ENCODE measurements at places on chromosomes 5 and 9. TPM values are rescaled to one million over a fixed set of nuclear protein-coding genes. Genes with fewer than 3 reads are reported as not detected.

DNA sequence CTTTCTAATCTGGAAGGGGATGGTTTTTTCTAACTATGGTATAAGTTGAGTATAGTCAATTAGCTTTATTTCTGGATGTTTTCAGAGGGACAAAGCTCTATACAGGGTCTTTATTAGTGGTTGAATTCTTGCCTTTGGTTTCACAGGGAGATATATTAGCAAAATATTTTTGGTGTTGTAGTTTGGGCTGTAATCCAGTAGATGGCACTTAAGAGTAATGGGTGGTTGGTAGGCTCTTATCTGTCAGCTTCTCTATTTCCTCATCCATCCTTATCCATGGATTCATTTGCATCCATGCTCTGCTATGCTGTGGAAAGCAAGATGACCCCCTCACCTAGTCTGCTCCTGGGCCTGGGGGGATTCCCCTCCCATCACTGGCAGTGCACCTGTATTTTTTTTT is 363.6 kb upstream of the CYLC2 start:
- DNase-seq: no peak

GRCh38 chr9:111994831-111995458 is 98.3 kb downstream of the UGCG start:
- peak; percentile 33 for DNase-seq

GRCh38 chr9:128314697-128315096 is 7.5 kb downstream of the TRUB2 start:
- no peak for DNase-seq

DNA sequence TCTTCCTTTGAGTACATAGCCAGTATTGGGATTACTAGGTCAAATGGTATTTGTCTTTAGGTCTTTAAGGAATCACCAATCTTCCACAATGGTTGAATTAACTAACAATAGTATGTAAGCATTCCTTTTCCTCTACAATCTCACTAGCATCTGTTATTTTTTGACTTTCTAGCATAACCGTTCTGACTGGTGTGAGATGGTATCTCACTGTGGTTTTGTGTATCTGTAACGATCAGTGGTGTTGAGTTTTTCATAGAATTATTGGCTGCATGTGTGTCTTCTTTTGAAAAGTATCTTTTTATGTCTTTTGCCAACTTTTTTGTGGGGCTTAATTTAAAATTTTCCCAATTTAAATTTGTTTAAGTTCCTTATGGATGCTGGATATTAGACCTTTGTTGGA is 81.5 kb upstream of the ASTN2 start:
- no peak for DNase-seq

GRCh38 chr5:86665984-86666760 is 48.4 kb downstream of the COX7C start:
- DNase-seq: no peak

DNA sequence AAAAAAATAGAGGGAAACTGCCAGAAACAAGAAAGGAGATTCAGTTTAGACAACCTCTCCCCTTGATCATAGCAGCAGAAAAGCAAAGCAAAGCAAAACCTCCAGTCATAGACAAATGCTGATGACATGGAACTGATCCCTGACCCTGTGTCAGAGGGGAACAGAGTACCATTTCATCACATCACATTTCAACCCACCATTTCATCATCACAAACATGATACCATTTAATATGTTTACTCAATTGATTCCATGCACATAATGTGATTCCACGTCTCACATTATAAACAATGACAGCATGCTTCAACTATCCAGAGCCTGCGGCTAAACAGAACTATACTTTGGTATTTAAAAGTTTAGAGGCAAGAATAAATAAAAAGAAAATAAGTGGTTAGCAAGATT is 28.7 kb upstream of the ACOT12 start:
- no peak for DNase-seq

GRCh38 chr9:129202613-129203555 is 24.8 kb upstream of the IER5L start:
- DNase-seq: peak; percentile 78

GRCh38 chr9:13597004-13597403 is 317.5 kb upstream of the MPDZ start:
- DNase-seq: no peak

Gene CDHR2
- polyA plus RNA-seq: 26.1 TPM

Gene SLC25A2
- not detected for polyA plus RNA-seq

Gene SCGB3A2
- polyA plus RNA-seq: 0.95 TPM

DNA sequence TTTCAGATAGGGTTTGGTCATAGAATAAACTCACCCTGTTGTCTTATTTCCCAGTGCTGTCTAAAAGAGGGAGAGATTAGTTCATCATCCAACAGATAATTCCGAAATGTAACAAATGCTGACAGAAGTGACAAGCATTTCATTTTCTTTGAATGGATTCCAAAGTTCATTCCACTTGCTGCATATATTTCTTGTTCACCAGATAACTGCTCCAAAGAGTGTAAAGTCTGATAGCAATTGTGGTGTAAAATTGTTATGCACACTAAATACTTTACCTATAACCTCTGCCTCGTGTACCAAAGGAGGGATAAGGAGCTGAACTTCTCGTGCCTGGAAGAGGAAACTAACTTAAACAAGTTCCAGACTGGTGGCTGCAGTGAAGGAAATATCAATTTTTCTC is 290.0 kb upstream of the ADAMTSL1 start:
- DNase-seq: no peak

GRCh38 chr5:74201334-74202081 is 439.0 kb downstream of the ENC1 start:
- no peak for DNase-seq

GRCh38 chr5:12102151-12102550 is 197.9 kb upstream of the CTNND2 start:
- no peak for DNase-seq

GRCh38 chr5:81948349-81948748 is 23.5 kb upstream of the ATG10 start:
- DNase-seq: no peak

Gene PCDHA11
- polyA plus RNA-seq: 0.05 TPM

Gene LEAP2
- 8.0 TPM for polyA plus RNA-seq

- DNase-seq: no peak
Measured at GRCh38 chr5:149410071-149410470, 31.0 kb upstream of the IL17B start.

Gene SNX2
- 144 TPM for polyA plus RNA-seq

DNA sequence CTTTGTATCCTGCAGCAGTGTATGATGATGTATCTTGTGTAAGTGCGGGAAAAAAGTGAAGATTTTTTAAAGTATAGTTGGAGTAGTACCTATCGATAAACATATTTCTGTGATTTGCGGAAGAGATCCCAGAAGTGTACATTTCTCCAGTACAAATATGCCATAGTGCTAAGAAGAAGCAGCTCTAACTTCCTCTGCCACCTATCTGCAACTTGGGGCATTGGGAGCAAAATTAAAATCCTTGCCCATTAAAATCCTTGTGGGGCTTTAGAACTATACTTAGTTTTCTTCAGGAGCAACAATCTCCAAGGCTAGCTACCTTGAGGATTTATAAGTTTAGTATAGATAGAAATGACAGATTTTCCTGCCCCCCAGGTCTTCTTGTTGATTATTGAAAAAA is 123.7 kb downstream of the VCAN start:
- no peak for DNase-seq

- peak; percentile 94 for DNase-seq
Measured at GRCh38 chr5:181191526-181192336, 13.3 kb downstream of the TRIM7 start.

DNA sequence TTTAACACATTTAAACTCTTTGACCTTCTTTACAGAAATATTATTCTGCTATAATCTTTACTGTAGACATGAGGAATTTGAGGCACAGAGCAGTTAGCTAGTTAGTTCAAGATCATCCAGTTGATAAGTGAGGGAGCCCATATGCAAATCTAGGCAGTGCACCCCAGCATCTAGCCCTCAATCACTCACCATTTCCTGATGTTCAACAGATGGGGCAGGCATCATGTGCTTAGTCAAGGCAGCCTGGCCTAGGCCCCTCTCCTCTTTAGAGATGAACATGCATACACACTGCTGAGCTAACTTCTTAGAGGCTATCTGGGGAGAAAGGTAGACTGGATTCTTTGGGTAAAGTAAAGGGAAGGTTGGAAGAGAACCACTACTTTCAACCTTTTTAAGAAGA is 206.8 kb upstream of the SLC24A2 start:
- no peak for DNase-seq

DNA sequence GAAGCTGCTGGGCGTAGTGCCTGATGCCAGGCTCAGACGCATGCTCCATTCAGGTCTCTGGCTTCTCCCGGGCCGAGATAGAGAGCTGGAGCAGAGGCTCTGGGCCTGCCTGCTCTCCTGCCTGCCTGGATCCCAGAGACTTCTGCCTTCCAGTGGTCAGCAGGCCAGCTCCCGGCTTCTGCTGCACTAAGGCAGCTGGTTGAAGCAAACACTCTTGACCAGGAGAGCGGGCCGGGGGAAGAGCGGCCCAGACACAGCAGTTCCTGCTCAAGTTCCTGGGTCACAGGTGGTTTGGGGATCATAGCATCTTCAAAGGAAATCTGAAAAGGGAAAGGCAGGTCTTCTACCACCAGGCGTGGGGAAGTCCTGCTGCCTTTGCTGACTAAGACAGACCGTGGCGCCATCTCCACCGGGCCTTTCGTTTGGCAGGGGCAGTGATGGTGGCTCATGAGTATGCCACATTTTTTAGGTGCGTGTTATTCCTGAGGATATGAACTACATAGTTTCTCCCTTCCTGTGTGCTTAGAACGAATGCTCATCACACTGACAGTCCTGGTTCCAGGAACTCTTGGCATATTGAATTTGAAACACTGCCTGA is 31.1 kb downstream of the AK8 start:
- no peak for DNase-seq

GRCh38 chr9:134146774-134147493 is 11.1 kb downstream of the WDR5 start:
- DNase-seq: no peak

GRCh38 chr5:4981608-4982007 is 158.5 kb upstream of the ADAMTS16 start:
- no peak for DNase-seq

- no peak for DNase-seq
Measured at GRCh38 chr9:75814667-75815066, 75.8 kb upstream of the PCSK5 start.

Gene NR6A1
- 1.0 TPM for polyA plus RNA-seq

Gene IL9
- polyA plus RNA-seq: not detected

GRCh38 chr5:150121448-150122157 is 34.0 kb downstream of the PDGFRB start:
- no peak for DNase-seq

Gene BTNL8
- 0.56 TPM for polyA plus RNA-seq

GRCh38 chr9:93825348-93826115 is 129.6 kb downstream of the BARX1 start:
- DNase-seq: no peak

Gene GPRIN1
- polyA plus RNA-seq: 2.3 TPM

Data from renal pelvis (tissue), 12 donors.